ENCODE measurements at places on chromosomes 3 and 15.

- DNase-seq: peak; percentile 26
- H3K27ac ChIP-seq: no peak overlapping the region
- H3K27me3 ChIP-seq: no peaks in the 10 kb centered on the region
- H3K4me1 ChIP-seq: peaks cover 12% of the 10 kb centered on the region
Observed at GRCh38 chr3:16370872-16371740, 106.1 kb downstream of the OXNAD1 start.

GRCh38 chr3:190585805-190586630, 72.1 kb downstream of the IL1RAP start:
- no peak overlapping the region for H3K4me3 ChIP-seq
- H3K36me3 ChIP-seq: no peaks in the 10 kb centered on the region
- H3K4me1 ChIP-seq: peaks cover 6% of the 10 kb centered on the region
- H3K27ac ChIP-seq: no peak overlapping the region

- DNase-seq: peak; percentile 32
- H3K4me3 ChIP-seq: no peak overlapping the region
- H3K27ac ChIP-seq: no peak overlapping the region
- no peaks in the 10 kb centered on the region for H3K4me1 ChIP-seq
- no peaks in the 10 kb centered on the region for H3K36me3 ChIP-seq
Observed at GRCh38 chr3:171257251-171258203, 202.7 kb downstream of the TNIK start.

- no peak overlapping the region for H3K4me3 ChIP-seq
- DNase-seq: no peak
- H3K4me1 ChIP-seq: no peaks in the 10 kb centered on the region
- no peaks in the 10 kb centered on the region for H3K27me3 ChIP-seq
- no peak overlapping the region for H3K27ac ChIP-seq
Observed at GRCh38 chr3:19739504-19739903, 194.5 kb downstream of the EFHB start.

- H3K27me3 ChIP-seq: no peaks in the 10 kb centered on the region
- H3K36me3 ChIP-seq: no peaks in the 10 kb centered on the region
- no peak overlapping the region for H3K27ac ChIP-seq
- DNase-seq: no peak
- no peak overlapping the region for H3K4me3 ChIP-seq
Observed at GRCh38 chr15:47258521-47258920, 458.8 kb upstream of the SEMA6D start.

GRCh38 chr3:191944835-191945234, 483.9 kb downstream of the PYDC2 start:
- H3K36me3 ChIP-seq: no peaks in the 10 kb centered on the region
- H3K27ac ChIP-seq: no peak overlapping the region
- H3K4me1 ChIP-seq: no peaks in the 10 kb centered on the region
- DNase-seq: no peak
- no peaks in the 10 kb centered on the region for H3K27me3 ChIP-seq

DNA sequence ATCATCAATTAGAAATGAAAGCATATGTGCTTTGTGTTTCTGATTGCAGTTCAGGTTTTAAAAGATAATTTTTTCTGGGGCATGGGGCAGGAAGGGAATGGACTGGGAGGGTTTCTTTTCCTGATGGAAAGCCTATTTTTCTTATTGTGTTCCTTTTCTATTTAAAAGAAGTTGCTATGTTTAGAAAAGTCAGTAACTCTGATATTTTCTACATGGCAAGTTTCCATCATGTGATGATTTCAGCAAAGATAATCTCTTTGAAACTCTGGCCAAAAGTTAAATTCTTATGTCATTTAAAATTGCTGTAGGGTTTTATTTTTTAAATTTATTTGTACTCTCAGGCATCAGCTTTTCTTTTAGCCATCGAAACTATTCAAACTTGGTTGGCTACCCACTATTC, 601.2 kb downstream of the FOXP1 start:
- no peak overlapping the region for H3K27ac ChIP-seq
- no peak for DNase-seq
- no peaks in the 10 kb centered on the region for H3K27me3 ChIP-seq
- H3K4me1 ChIP-seq: peaks cover 8% of the 10 kb centered on the region

- H3K27me3 ChIP-seq: peaks cover 74% of the 10 kb centered on the region
- no peak overlapping the region for H3K4me3 ChIP-seq
- H3K36me3 ChIP-seq: no peaks in the 10 kb centered on the region
- no peak overlapping the region for H3K27ac ChIP-seq
- peaks cover 2% of the 10 kb centered on the region for H3K4me1 ChIP-seq
Observed at GRCh38 chr15:40925863-40926658, 3.1 kb upstream of the DLL4 start.

DNA sequence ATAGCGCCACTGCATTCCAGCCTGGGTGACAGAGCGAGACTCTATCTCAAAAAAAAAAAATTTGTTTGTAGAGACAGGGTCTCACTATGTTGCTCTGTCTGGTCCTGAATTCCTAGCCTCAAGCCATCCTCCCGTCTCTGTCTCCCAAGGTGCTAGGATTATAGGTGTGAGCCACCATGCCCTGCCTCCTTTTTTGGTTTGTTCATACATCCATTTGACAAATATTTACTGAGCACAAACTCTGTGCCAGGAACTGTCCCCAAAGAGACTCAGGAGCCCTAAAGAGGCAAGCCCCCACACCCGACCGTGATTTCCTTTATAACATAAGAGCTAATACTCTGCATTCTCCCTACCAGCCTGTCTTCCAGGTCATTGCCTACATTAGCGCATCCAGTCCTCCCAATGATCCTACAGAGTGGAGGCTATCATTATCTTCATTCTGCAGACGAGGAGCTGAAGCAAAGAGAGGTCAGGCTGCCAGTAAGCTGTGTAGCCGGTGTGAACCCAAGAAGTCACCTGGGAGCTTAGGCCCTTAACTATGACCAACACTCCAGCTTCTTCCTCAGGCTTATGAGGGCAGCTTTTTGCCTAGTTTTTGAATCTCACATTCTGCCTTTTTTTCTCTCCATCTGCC, 6.3 kb upstream of the PXK start:
- H3K4me3 ChIP-seq: no peak overlapping the region
- DNase-seq: no peak
- no peaks in the 10 kb centered on the region for H3K27me3 ChIP-seq
- no peaks in the 10 kb centered on the region for H3K36me3 ChIP-seq

DNA sequence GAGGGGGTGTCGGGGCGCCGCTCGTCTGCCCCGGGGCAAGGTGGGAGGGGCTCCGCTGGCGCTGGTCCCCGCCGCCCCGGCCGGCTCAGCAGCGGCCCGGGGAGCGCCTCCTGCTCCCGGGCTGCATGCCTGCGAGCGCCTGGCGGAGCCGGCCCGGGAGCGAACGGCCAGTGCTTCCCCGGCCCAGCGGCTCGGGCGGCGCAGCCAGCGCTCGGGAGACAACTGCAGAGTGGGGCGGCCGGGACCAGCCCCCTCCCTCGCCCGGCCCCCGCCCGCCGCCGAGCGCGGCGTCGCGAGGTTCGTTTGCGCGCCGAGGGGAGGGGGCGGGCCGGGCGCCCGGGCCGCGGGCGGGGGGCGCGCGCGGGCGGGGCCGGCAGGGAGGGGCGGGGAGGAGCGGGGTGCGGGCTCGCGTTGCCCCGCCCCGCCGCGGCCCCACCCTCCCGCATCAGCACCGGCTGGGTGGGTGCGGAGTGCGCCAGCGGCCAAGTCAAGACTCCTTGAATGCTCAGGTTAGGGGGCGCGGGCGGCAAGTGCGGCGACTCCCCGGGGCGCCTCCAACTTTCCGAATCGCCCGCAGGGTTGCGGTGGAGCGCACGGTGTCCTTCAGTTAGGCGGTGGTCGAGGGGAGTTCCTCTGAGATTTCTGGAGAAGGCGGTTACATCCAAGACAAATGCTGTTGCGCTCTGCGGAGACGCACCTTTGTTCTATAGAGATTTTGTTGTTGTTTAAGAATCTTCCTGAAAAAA, at the start of gene RGMA:
Gene RGMA (minus strand): TSS at position 231 of the 746 bp plus-strand sequence. CDS start 279 bp downstream, outside the sequence.
- H3K4me3 ChIP-seq: peak within 1 kb of the TSS; percentile 16
- no peaks in the 10 kb centered on the region for H3K36me3 ChIP-seq
- H3K27ac ChIP-seq: no peak within 1 kb of the TSS
- peaks cover 14% of the 10 kb centered on the region for H3K27me3 ChIP-seq
- no peaks in the 10 kb centered on the region for H3K4me1 ChIP-seq

GRCh38 chr15:79208179-79208578, 74.3 kb upstream of the ANKRD34C start:
- no peaks in the 10 kb centered on the region for H3K27me3 ChIP-seq
- H3K27ac ChIP-seq: no peak overlapping the region
- no peak for DNase-seq

- H3K27me3 ChIP-seq: no peaks in the 10 kb centered on the region
- H3K4me1 ChIP-seq: no peaks in the 10 kb centered on the region
- DNase-seq: no peak
- H3K4me3 ChIP-seq: no peak overlapping the region
Observed at GRCh38 chr3:172553526-172554252, 30.5 kb upstream of the TNFSF10 start.

- DNase-seq: no peak
- no peak overlapping the region for H3K27ac ChIP-seq
- H3K4me1 ChIP-seq: no peaks in the 10 kb centered on the region
Observed at GRCh38 chr3:124097362-124098131, 105.6 kb upstream of the ROPN1 start.

GRCh38 chr15:99568625-99569352, 3.0 kb downstream of the MEF2A start:
- no peaks in the 10 kb centered on the region for H3K36me3 ChIP-seq
- DNase-seq: peak; percentile 54
- H3K27me3 ChIP-seq: no peaks in the 10 kb centered on the region
- H3K27ac ChIP-seq: no peak overlapping the region
- peaks cover 3% of the 10 kb centered on the region for H3K4me1 ChIP-seq
- no peak overlapping the region for H3K4me3 ChIP-seq

DNA sequence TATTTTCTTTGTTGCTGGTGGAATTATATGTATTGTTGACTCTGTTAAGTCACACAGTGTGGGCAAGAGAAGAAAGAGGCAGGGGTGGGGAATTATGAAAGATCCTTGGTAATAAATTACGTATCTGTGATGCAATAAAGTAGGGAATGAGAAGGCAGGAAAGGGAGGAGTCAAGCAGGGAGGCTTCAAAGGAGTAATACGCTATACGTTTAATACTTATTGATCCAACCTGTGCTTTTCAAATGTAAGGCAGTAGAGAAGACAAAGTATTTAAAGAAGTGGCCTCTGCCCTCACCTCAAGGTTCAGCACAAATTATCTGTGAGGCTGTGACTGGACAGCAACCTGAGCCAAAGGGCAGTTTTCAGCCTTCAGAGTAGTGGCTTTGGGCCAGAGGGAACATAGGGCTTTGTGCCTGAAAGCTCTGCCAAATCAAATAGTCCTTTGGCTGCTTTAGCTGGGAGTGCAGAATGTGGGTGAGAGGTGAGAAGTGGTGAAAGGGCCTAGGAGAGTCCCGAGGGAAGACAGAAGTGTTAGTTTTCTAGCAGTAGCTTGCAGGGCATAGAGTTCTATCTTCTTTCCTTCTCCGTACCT, 1.2 kb upstream of the PLIN1 start:
- H3K27me3 ChIP-seq: no peaks in the 10 kb centered on the region
- DNase-seq: no peak
- H3K4me3 ChIP-seq: no peak overlapping the region
- no peaks in the 10 kb centered on the region for H3K36me3 ChIP-seq
- no peak overlapping the region for H3K27ac ChIP-seq

DNA sequence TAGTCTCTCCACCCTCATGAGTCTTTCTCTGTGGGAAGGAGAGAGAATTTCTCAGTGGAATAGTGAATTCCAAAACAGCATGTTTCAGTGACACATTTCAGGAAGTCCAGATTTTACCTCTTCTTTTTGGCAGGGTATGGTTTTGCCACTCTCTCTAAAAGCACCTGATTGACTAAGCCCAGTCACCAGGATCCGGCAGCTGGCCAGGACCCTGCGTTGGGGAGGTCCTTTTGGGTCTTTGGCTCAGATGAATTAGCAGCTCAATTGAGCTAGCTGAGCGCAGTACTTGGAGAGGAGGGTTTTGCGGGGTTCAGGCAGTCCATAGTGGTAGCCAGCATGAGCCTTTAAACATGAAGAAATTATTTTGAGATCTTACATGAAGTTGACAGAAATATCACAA, 548.2 kb downstream of the PDCD6IP start:
- H3K4me3 ChIP-seq: no peak overlapping the region
- no peaks in the 10 kb centered on the region for H3K4me1 ChIP-seq
- no peaks in the 10 kb centered on the region for H3K36me3 ChIP-seq
- DNase-seq: no peak
- no peak overlapping the region for H3K27ac ChIP-seq

- no peak overlapping the region for H3K27ac ChIP-seq
- H3K4me3 ChIP-seq: no peak overlapping the region
- H3K36me3 ChIP-seq: no peaks in the 10 kb centered on the region
Observed at GRCh38 chr3:71107926-71108325, 475.6 kb downstream of the FOXP1 start.

- no peaks in the 10 kb centered on the region for H3K27me3 ChIP-seq
- no peak overlapping the region for H3K4me3 ChIP-seq
- DNase-seq: peak; percentile 36
- no peaks in the 10 kb centered on the region for H3K36me3 ChIP-seq
- no peak overlapping the region for H3K27ac ChIP-seq
Observed at GRCh38 chr15:58185439-58185838, 47.3 kb downstream of the AQP9 start.

DNA sequence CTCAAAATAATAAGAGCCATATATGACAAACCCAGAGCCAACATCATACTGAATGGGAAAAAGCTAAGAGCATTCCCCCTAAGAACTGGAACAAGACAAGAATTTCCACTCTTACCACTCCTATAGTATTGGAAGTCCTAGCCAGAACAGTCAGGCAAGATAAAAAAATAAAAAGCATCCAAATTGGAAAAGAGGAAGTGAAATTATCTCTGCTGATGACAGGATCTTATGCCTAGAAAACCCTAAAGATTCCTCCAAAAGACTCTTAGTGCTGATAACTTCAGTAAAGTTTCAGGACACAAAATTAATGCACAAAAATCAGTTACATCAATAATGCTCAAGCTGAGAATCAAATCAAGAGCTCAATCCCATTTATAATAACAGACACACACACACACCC, 45.9 kb upstream of the SLC2A2 start:
- H3K27me3 ChIP-seq: no peaks in the 10 kb centered on the region
- no peaks in the 10 kb centered on the region for H3K4me1 ChIP-seq
- H3K4me3 ChIP-seq: no peak overlapping the region
- H3K27ac ChIP-seq: no peak overlapping the region
- no peaks in the 10 kb centered on the region for H3K36me3 ChIP-seq

- H3K36me3 ChIP-seq: no peaks in the 10 kb centered on the region
Observed at GRCh38 chr3:194185221-194185620, 49.3 kb downstream of the HES1 start.

GRCh38 chr3:177624528-177625495, 427.5 kb upstream of the TBL1XR1 start:
- H3K4me3 ChIP-seq: no peak overlapping the region
- no peak overlapping the region for H3K27ac ChIP-seq
- no peaks in the 10 kb centered on the region for H3K27me3 ChIP-seq
- no peak for DNase-seq
- no peaks in the 10 kb centered on the region for H3K4me1 ChIP-seq
- H3K36me3 ChIP-seq: no peaks in the 10 kb centered on the region

- no peaks in the 10 kb centered on the region for H3K4me1 ChIP-seq
- H3K4me3 ChIP-seq: no peak overlapping the region
- H3K36me3 ChIP-seq: no peaks in the 10 kb centered on the region
- H3K27me3 ChIP-seq: no peaks in the 10 kb centered on the region
- no peak overlapping the region for H3K27ac ChIP-seq
Observed at GRCh38 chr3:146888176-146888575, 283.0 kb upstream of the PLSCR5 start.

- no peaks in the 10 kb centered on the region for H3K36me3 ChIP-seq
- H3K4me3 ChIP-seq: no peak overlapping the region
- no peak overlapping the region for H3K27ac ChIP-seq
- H3K4me1 ChIP-seq: no peaks in the 10 kb centered on the region
- DNase-seq: peak; percentile 81
Observed at GRCh38 chr15:49832511-49832910, 211.7 kb downstream of the DTWD1 start.
